Activated CD4-positive, alpha-beta T cell treated with anti-CD3 and anti-CD28 coated beads for 36 hours (primary cell): ENCODE measurements at places on chromosomes 3 and 15. TPM values are rescaled to one million over a fixed set of nuclear protein-coding genes. Genes with fewer than 3 reads are reported as not detected.

DNA sequence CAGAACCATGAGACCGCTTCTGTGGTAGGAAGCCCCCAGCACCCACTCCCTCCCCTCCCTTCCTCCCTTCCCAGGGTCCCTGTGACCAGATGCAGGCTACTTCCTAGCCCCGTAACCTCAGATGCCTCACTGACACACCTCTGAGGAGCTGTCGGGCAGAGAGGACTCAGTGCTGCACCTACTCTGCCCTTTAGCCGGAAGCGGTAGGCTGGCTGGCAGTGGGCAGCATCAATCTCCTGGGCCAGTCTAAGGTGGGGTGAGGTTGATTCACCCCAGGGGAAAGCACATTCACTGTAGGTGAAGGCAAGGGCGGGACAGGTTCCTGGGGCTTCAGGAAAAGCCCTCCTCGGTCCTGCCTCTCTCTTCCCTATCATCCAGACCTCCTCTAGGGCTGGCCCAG lies 19.1 kb downstream of the CSRNP1 start:
- H3K36me3 ChIP-seq = peaks cover 6% of the 10 kb centered on the region
- H3K4me3 ChIP-seq = no peak overlapping the region
- no peaks in the 10 kb centered on the region for H3K27me3 ChIP-seq
- no peak overlapping the region for H3K27ac ChIP-seq

DNA sequence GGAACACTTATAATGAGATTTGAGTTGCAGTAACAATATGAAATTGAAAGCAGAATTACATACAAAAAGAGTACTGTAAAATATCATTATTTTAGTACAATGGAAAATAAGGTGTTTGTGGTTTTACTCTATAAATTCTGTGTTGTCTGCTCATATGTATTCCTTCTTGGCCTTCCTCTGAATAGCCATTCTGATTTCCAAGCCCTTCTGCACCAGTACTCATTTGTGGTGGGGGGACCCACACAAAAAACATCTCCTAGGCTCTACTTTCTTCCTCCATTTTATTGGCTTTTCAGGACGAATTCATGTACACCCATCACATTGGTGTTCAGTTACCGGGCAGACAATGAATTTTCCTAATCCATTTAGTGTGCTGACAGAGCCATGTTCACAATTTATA lies 338.2 kb downstream of the ERC2 start:
- no peak overlapping the region for H3K27ac ChIP-seq
- H3K27me3 ChIP-seq = peaks cover 4% of the 10 kb centered on the region
- H3K4me3 ChIP-seq = no peak overlapping the region
- DNase-seq = no peak
- H3K4me1 ChIP-seq = peaks cover 4% of the 10 kb centered on the region
- H3K36me3 ChIP-seq = no peaks in the 10 kb centered on the region

GRCh38 chr15:64249883-64250575 lies 87.2 kb upstream of the PPIB start:
- peaks cover 25% of the 10 kb centered on the region for H3K36me3 ChIP-seq
- no peak for DNase-seq
- H3K27ac ChIP-seq = no peak overlapping the region
- no peak overlapping the region for H3K4me3 ChIP-seq

DNA sequence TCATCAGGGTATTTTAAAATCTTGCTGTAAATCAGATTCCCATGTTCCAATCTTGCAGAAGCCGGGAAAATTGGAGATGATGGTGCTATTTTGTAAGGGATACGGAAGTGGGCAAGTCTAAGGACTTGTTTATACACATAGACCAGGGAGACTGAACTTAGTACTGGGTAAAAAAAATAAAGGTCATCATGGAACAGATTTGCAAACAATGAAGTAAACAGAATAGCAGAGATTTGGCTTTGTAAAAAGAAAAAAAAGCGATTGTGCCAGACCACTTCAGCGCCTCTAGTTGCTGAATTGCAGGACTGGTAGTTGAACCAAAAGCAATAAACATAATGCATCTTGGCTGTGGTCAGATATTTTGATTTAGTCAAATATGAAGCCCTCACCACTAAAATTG lies 229.1 kb downstream of the TP63 start:
- no peak for DNase-seq
- no peaks in the 10 kb centered on the region for H3K36me3 ChIP-seq
- H3K4me3 ChIP-seq = no peak overlapping the region
- H3K27ac ChIP-seq = no peak overlapping the region

DNA sequence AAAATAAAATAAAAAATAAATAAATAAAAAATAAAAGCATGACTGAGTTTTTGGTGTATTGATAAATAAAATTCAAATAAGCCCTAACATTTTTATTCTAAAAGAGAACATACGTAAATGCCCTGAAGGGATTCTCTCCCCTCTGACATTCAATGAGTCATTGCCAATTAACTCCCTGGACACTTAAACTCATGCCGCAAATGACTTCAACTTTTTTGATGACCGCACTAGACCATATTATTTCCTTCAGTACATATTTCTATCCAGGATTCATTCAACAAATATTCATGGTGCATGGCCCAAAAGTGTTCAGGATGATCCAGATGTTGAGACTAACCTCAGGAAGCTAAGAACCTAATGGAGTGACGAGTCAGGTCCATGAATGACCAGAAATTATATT lies 195.9 kb upstream of the LRRN1 start:
- no peak overlapping the region for H3K27ac ChIP-seq
- DNase-seq = no peak
- H3K27me3 ChIP-seq = no peaks in the 10 kb centered on the region
- no peak overlapping the region for H3K4me3 ChIP-seq
- no peaks in the 10 kb centered on the region for H3K36me3 ChIP-seq

GRCh38 chr3:13070391-13071070 lies 2.7 kb downstream of the IQSEC1 start:
- DNase-seq = no peak
- peak overlapping the region; percentile 92 for H3K27ac ChIP-seq
- no peaks in the 10 kb centered on the region for H3K36me3 ChIP-seq
- peaks cover 38% of the 10 kb centered on the region for H3K4me1 ChIP-seq
- peaks cover 21% of the 10 kb centered on the region for H3K27me3 ChIP-seq
- peak overlapping the region; percentile 7 for H3K4me3 ChIP-seq

Gene LRTM1
- not detected for total RNA-seq

DNA sequence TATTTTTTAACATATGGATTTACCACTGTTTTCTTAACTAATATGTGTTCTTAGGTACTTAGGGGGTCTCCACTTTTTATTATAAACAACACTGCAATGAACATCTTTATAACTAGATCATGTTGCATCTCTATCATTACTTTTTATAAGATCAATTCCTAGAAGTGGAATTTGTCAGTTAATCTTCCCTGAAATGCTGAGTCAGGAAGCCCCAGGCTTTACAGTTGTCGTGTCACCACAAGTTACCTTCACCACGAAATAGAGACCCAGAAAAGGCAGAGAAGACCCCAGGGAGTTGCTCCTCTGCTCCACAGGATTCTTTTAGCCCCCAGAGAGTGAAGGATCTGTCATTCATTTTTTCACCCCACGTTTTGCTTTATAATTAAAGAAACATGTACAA lies 34.5 kb upstream of the ERC2 start:
- no peak overlapping the region for H3K27ac ChIP-seq
- no peak for DNase-seq
- H3K4me1 ChIP-seq = no peaks in the 10 kb centered on the region
- H3K36me3 ChIP-seq = no peaks in the 10 kb centered on the region
- H3K27me3 ChIP-seq = peaks cover 16% of the 10 kb centered on the region

DNA sequence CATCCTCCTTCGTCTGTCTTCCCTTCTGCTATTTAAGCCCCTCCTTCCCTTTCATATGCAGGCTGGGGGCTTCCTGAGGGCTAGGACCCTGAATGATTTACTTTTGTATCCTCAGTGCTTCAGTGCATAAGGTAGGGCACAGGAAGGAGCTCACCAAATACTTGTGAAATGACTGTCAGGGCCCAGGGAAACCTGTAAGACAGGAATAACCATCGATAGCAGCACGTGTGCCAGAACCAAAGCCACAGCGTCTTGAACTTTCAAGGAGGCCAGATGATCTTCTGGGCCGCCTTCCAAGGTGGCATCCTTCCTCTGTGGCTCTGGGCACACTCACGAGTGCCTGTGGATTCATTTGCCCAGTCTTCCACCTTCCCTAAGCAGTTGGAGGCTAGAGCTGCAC lies 3.9 kb downstream of the TMED3 start:
- H3K27me3 ChIP-seq = peaks cover 4% of the 10 kb centered on the region
- DNase-seq = no peak
- H3K4me3 ChIP-seq = no peak overlapping the region
- peaks cover 74% of the 10 kb centered on the region for H3K36me3 ChIP-seq
- peaks cover 39% of the 10 kb centered on the region for H3K4me1 ChIP-seq
- no peak overlapping the region for H3K27ac ChIP-seq

Gene NLGN1
- not detected for total RNA-seq

GRCh38 chr15:67033571-67034044 lies 31.8 kb upstream of the SMAD3 start:
- peak overlapping the region; percentile 5 for H3K27ac ChIP-seq
- peak; percentile 48 for DNase-seq
- peaks cover 2% of the 10 kb centered on the region for H3K27me3 ChIP-seq
- no peak overlapping the region for H3K4me3 ChIP-seq
- H3K36me3 ChIP-seq = no peaks in the 10 kb centered on the region
- peaks cover 13% of the 10 kb centered on the region for H3K4me1 ChIP-seq

- no peak overlapping the region for H3K4me3 ChIP-seq
- no peak overlapping the region for H3K27ac ChIP-seq
- DNase-seq = no peak
- no peaks in the 10 kb centered on the region for H3K4me1 ChIP-seq
- H3K27me3 ChIP-seq = peaks cover 11% of the 10 kb centered on the region
These were observed 1.2 kb downstream of the ROBO1 start for GRCh38 chr3:79766496-79767193.

DNA sequence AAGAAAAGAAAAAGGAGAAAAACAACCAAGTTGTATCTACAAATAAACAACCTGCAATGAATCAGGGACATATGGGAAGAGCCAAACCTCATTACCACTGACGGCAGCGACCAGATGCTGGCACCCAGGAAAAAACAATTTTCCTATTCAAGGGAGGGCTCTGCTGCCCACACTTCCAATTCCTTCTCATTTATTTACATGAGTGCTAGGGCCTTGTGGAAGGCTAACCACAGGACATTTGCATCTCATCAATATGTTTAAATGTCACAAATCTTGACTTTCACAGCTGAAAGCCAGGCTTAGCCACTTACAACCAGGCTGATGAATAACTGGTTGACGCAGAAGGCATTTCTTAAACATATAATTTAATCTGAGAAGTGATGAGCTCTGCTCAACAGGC lies 36.0 kb downstream of the RFTN1 start:
- H3K36me3 ChIP-seq = peaks cover 67% of the 10 kb centered on the region
- H3K4me1 ChIP-seq = peaks cover 63% of the 10 kb centered on the region
- H3K27ac ChIP-seq = peak overlapping the region; percentile 7
- H3K27me3 ChIP-seq = no peaks in the 10 kb centered on the region
- no peak for DNase-seq

GRCh38 chr3:12303993-12304392 lies 15.1 kb downstream of the PPARG start:
- H3K27me3 ChIP-seq = peaks cover 23% of the 10 kb centered on the region
- H3K4me1 ChIP-seq = peaks cover 10% of the 10 kb centered on the region
- no peak overlapping the region for H3K4me3 ChIP-seq

Gene PLCH1
- 0.26 TPM for total RNA-seq

DNA sequence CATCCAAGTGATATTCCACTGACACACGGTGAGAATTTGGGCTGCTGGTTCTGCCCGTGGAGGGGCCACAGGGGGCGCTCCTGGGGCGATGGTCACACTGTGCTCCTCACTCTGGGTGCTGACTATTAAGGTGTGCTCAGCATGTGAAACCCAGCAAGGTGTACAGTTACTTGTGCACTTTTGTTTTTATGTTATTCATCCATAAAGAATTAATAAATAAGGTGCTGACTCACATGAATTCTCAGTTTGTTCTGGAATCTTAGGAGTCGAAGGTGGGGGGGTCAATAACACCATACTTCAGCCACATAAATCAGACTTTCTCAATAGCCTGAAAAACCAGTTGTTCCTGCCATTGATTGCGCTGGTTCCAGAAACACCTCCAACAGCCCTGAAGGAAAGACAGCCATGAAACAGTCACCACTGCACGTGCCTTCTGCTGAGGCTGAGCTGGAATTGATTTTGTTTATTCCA lies 53.5 kb upstream of the SPATA12 start:
- no peak overlapping the region for H3K4me3 ChIP-seq
- no peak overlapping the region for H3K27ac ChIP-seq
- no peaks in the 10 kb centered on the region for H3K36me3 ChIP-seq

- peaks cover 19% of the 10 kb centered on the region for H3K36me3 ChIP-seq
- H3K27ac ChIP-seq = no peak overlapping the region
- no peaks in the 10 kb centered on the region for H3K27me3 ChIP-seq
- H3K4me3 ChIP-seq = no peak overlapping the region
- peaks cover 6% of the 10 kb centered on the region for H3K4me1 ChIP-seq
- DNase-seq = no peak
These were observed 31.2 kb downstream of the ATG3 start for GRCh38 chr3:112530573-112530972.

- H3K27me3 ChIP-seq = no peaks in the 10 kb centered on the region
- H3K27ac ChIP-seq = no peak overlapping the region
These were observed 78.2 kb upstream of the BLM start for GRCh38 chr15:90638963-90639362.
